GM13976 (cell line): ENCODE measurements at places on chromosomes 6 and 20.

DNA sequence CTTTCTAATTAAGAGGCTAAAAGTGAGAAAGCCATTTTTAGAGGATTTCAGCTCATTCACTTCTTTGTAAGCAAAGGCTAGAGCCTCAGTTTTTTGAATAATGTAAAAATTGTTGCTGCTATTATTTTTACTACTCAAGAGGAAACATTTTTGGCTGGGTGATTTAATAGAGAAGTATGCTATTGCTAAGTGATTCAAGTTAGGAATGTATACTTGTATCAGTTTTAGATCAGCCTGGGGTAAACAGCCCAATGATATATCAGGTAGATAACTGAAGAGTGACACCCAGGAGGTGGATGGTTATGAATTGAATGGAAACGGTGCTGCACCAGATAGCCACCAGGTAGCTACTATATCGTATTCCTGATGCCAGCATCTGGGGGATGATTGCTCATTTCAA lies 9.2 kb downstream of the QKI start:
- DNase-seq, result no peak

GRCh38 chr20:33537608-33538007 lies 47.7 kb downstream of the CBFA2T2 start:
- no peak for DNase-seq

- no peak for DNase-seq
Measured at GRCh38 chr20:1618479-1618878, 1.3 kb downstream of the SIRPB1 start.

GRCh38 chr6:6781873-6782227 lies 193.3 kb downstream of the LY86 start:
- no peak for DNase-seq

- DNase-seq, result no peak
Measured at GRCh38 chr6:152952045-152952444, 30.8 kb downstream of the FBXO5 start.

- no peak for DNase-seq
Measured at GRCh38 chr20:39190666-39191570, 228.8 kb downstream of the DHX35 start.

GRCh38 chr20:48912065-48912464 lies 9.4 kb upstream of the ARFGEF2 start:
- no peak for DNase-seq

GRCh38 chr20:58403272-58403671 lies 14.2 kb downstream of the VAPB start:
- DNase-seq, result no peak

DNA sequence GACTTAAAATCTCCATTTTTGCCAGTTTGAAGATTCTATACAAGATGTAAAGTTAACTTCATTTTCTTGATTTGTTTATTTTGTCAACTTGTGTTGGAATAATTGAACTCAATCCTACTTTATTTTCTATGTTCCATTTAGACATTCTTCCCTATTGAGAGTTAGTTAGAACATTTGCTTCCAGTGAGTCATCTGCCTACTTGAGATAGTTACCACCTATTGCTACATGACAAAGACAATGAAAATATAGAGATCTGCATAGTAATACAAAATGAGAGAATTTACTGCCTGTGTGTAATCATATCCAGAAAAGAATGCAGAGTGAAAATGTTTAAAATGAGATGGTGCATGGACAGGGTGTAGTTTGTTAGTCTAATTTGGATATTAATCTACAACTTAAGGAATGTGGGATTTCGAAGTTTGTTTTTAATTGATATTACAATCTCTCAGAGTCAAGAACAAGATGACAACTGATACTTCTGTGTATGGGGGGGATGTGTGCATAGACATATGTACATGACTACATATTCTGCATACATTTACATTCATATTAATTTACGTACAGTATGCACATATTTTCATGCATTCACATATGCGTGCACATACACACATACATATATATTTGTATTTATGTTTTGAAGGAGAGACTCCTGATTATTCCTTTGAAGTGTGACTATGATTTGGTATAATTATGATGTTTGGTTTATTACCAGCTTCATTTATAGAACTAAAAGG lies 420.1 kb downstream of the NKAIN2 start:
- no peak for DNase-seq

DNA sequence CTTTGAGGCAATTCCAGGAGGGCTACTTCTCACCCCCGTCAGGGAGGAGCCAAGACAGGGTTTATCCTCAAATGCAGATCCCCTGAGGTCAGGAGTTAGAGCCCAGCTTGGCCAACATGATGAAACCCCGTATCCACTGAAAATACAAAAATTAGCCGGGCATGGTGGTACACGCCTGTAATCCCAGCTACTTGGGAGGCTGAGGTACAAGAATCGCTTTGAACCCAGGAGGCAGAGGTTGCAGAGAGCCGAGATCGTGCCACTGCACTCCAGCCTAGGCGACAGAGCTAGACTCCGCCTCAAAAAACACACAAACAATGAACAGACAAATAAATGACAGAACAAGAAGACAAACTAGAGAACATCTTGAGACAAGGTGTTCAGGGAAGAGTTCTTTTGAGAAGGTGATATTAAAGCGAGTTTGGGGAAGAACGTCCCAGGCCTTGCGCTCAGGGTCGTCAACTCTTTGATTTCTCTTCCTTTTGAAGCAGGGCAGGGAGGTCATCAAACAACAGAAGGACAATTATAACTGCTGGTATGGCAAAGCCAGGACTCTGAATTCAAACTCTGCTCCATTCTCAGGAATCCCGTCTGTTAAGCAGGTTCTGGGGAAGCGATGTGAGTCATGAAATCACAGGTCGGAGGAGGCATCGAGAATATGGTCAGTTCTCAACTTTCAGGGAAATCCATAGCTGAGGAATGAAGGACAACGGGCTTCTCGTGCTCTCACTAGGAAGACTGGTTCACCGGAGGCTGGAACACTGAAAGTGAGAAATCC lies 1.4 kb upstream of the RALY start:
- DNase-seq, result no peak

GRCh38 chr20:34954904-34955230 lies 739 bp downstream of the GSS start:
- DNase-seq, result no peak

DNA sequence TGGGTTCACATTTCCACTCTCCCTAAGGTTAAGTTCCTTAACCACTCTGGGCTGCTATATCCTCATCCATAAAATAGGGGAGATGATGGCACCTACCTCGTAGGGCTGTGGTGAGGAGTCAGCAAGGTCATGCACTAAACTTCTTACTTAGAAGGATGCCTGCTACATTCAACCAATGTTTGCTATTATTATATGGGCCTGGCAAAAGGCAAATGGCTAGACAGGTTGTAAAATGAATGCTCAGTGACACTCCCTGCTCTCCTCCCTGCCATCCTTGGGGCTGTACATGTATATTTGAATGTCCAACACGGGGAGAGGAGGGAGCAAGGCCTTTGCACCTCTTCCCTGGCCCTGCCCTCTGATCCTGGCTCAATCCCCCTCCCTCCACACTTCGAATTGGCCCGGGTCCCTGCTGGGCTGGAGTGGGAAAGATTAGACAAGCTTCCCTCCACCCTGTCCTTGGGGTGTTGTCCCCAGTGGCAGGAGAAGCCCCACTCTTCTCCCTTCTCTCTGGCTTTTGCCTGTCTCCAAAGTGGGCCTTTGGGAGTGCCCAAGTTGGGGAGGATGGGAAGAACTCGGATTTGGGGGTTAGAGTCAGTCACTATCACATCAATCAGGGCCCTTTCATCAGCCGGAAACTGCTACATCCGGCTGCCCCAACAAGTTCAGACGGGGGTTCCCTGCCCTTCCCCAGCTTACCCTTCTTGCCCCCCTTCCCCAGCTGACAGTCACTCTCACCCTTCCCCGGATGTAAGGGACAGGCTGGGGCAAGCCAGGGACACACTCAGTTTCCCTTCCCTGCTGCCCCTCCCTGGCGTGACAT lies 36.3 kb upstream of the VEGFA start:
- peak; percentile 74 for DNase-seq

GRCh38 chr6:24775520-24776058 lies 852 bp downstream of the GMNN start:
- DNase-seq, result no peak

GRCh38 chr6:147678253-147678652 lies 169.8 kb downstream of the SAMD5 start:
- no peak for DNase-seq

DNA sequence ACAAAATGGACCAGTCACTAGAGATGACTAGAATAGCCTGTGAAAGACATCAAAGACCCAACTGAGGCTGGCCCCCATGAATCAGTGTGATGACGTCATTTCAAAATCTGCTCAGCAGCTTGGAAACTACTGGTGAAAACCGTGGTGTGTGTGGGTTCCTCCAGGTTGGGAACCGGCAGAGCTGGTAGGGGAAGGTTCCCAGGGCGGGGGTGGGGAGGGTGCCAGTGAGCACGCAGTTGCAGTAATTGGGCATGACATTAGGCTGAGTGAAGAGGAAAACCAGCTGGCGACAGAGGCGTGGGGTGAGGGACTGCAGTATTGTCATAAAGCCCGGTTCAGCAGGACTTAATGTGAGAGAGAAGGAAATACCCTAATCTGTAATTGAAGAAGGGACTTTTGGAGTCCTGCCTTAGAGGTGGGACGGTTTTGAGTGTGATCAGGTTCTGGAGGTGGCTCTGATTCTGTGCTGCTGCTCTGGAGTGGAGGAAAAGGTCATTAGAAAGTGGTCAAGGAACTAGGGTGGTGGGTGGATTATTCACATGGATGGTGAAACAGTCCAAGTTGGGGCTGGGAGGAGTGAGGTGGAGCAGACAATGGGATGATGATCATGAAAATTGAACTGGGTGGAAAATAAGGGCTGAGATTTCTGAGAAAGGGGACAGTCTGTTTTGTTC lies 52.0 kb upstream of the MTHFD1L start:
- DNase-seq, result peak; percentile 76

GRCh38 chr6:134626086-134626485 lies 308.2 kb upstream of the SGK1 start:
- no peak for DNase-seq

- no peak for DNase-seq
Measured at GRCh38 chr6:65650086-65650485, 56.9 kb downstream of the EYS start.

DNA sequence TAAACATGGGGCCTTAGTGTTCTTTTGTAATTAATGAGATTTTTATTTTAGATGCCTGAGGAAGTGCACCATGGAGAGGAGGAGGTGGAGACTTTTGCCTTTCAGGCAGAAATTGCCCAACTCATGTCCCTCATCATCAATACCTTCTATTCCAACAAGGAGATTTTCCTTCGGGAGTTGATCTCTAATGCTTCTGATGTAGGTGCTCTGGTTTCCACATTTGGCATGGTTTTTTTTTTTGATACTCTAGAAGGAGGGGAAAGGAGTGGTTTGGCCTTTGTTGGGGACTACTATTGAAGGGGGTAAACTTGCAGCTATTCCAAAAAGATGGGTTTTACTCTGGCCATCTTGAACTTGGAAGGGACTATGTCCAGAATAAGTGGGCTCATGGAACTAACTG lies 1.7 kb downstream of the HSP90AB1 start:
- no peak for DNase-seq

GRCh38 chr6:64411226-64411625 lies 775.6 kb downstream of the PHF3 start:
- no peak for DNase-seq

DNA sequence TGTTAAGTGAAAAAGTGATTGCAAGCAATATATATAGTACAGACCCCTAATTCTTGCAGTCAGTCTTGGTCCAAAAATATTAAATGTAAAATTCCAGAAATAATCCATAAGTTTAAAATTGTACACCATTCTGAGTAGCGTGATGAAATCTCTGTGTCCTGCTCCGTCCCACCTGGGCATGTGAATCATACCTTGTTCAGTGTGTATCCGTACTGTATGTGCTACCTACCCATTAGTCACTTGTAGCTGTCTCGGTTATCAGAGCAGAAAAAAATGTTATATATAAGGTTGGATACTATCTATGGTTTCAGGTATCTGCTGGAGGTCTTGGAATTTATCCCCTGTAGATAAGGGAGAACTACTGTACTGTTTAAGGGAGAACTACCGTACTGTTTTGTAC lies 16.3 kb downstream of the IRAK1BP1 start:
- no peak for DNase-seq

GRCh38 chr6:30483677-30484279 lies 5.5 kb upstream of the HLA-E start:
- DNase-seq, result peak; percentile 64

GRCh38 chr6:105433723-105434122 lies 30.8 kb upstream of the PREP start:
- DNase-seq, result no peak

GRCh38 chr6:3237761-3238662 lies 10.6 kb upstream of the TUBB2B start:
- no peak for DNase-seq

- no peak for DNase-seq
Measured at GRCh38 chr6:18742406-18742805, 355.3 kb downstream of the RNF144B start.

GRCh38 chr20:22801528-22801927 lies 217.2 kb upstream of the FOXA2 start:
- no peak for DNase-seq

GRCh38 chr20:50724851-50725723 lies 6.3 kb upstream of the PARD6B start:
- DNase-seq, result peak; percentile 44

DNA sequence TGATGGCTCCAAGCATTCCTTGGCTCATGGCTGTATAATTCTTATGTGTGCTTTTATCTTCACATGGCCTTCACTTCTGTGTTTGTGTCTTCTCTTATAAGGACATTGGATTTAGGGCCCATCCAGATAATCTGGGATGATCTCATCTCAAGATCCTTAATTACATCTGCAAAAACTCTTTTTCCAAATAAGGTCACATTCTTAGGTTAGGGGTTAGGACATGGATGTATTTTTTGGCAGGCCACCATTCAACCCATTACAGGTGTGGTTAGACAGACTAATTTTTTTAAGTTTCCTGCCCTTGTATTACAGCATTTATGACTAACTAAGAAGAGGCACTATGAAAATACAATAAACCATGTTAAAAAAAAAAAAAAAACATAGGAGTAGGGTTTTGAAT lies 254.0 kb downstream of the TPBG start:
- DNase-seq, result no peak

- no peak for DNase-seq
Measured at GRCh38 chr20:22449188-22449973, 135.0 kb downstream of the FOXA2 start.

GRCh38 chr20:43525021-43525420 lies 17.5 kb downstream of the L3MBTL1 start:
- DNase-seq, result no peak

DNA sequence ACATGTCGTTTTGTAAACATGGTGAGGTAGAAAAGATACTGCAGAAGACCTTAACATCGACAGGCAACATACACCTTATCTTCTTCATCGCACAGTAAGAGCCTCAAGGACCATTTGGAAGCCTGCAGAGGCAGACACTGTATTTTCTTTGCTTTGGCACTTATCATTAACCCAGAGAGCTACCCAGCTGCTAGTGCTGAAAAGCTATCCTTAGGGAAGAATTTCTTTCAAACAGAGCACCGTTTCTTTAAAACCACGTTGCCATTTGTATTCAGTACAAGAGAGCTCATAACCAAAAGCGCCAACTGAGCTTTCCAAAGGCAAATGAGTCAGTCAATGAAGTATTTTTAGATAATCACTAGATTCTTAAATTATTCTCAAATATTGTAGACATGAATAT lies 306.6 kb downstream of the EPM2A start:
- DNase-seq, result no peak
